ENCODE measurements at places on chromosomes 5 and 9. TPM values are rescaled to one million over a fixed set of nuclear protein-coding genes. Genes with fewer than 3 reads are reported as not detected.

The FBP2 gene
- total RNA-seq = not detected

The EFNA5 gene
- 30.5 TPM for total RNA-seq

The EDIL3 gene
- 17.6 TPM for total RNA-seq

The SH3TC2 gene
- total RNA-seq = 0.33 TPM

The NEURL1B gene
- total RNA-seq = 5.3 TPM

The ZFP37 gene
- 1.1 TPM for total RNA-seq

The PHF24 gene
- 0.08 TPM for total RNA-seq

The PCDHA9 gene
- 0.21 TPM for total RNA-seq

The BTNL8 gene
- total RNA-seq = not detected

The MYOT gene
- not detected for total RNA-seq

The IL5 gene
- not detected for total RNA-seq

The KLF9 gene
- 0.95 TPM for total RNA-seq

The NMUR2 gene
- total RNA-seq = not detected

The IL7R gene
- total RNA-seq = 0.90 TPM

GRCh38 chr5:56995596-56995995 lies 43.7 kb upstream of the MIER3 start:
- no peak for DNase-seq

GRCh38 chr5:134118212-134118835 lies 3.8 kb downstream of the TCF7 start:
- no peak for DNase-seq

GRCh38 chr5:36593867-36594266 lies 12.5 kb upstream of the SLC1A3 start:
- no peak for DNase-seq

GRCh38 chr9:100426189-100426529 lies 784 bp upstream of the MSANTD3 start:
- DNase-seq = no peak

DNA sequence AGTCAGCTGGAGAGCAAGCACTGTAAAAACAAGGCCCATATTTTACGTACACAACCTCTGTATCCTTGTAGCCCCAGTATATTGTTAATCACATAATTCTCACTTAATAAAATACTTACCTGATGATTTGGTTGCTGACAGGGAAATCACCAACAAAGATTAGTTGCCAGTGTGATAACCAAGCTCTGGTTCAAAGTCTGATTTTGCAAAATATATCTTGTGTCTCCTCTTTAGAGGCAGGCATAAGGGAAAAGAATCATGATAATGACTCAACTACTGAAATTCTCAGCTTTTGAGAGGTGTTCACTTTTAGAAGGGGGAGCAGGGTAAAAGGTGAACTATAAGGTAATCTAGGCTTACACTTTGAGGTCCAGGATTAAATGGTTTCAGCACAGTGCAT lies 351.1 kb upstream of the CD180 start:
- DNase-seq = no peak

DNA sequence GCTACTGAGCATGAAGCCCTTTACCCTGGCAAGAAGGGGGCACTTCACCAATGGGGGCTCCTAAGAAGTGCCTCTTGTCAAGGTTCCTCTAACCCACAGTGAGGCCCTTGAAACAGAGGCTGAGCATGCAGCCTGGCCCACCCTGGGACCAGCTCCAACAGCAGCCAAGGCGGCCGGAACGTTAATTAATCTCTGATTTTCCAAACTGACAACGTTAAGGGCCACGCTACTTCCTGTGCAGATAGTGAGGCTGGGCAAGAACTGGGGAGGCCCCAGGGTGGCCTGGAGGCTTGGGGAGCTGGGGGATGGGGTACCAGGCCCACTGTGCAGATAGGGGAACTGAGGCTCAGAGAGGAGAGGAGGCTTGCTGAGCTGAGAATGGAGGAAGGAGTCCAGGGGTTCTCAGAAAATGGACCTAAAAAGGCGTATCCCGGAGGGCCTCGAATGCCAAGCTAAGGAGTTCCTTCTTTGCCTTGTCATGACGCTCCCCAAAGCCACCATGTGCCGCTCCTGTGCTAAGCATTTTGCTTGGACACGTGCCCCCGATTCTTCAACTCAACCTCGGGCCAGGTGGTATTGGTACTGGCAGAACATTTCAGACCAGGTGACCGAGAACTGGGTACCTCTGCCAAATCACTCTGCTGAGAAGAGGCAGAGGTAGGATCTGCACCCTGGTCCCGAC lies 72.0 kb upstream of the STXBP1 start:
- DNase-seq = no peak

- DNase-seq = no peak
These were observed 15.0 kb downstream of the ICE1 start for GRCh38 chr5:5437227-5438172.

DNA sequence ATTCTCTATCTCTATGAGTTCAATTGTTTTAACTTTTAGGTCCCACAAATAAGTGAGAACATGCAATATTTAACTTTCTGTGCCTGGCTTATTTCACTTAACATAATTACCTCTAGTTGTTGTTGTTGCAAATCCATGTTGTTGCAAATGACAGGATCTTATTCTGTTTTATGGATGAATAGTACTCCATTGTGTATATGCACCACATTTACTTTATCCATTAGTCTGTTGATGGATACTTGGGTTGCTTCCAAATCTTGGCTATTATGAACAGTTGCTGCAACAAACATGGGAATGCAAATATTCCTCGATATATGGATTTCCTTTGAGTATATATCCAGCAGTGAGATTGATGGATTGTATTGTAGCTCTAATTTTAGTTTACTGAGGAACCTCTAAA lies 36.3 kb downstream of the MEGF9 start:
- no peak for DNase-seq

DNA sequence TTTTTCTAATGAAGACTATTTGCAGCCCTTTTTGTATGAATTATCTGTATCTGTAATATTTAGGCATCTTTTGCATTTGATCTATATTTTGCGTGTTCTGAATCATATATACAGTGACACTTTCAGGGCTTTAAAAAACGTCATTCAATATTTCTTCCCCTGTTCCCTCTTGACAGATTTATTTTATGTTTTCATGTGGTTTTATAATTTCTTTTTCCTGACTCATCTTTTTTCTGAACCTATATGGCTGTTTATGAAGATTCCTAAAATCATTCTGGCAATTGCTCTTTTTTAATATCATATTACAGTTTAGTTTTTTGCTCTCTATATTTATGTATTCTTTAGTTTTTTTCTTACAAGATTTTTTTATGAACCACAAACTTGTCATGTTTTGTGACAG lies 67.6 kb downstream of the SMARCA2 start:
- DNase-seq = no peak

DNA sequence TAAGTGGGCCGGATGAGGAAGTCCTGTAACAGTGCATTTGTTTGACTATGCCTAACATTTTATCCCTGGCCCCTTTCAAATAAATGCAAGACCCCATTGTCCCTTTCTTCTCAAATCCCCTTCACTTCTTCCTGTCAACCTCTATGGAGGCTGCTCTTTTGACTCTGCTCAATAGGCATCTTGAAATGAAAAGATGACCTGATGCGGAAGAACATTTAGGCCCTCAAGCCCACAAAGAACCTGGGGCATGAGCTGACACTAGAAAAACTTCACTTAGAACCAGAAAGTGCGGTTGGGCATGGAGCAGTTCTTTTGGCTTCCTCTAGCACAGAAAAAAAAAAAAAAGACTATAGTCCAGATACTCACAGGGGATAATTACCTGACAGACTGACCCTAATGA lies 1434.7 kb upstream of the WWC1 start:
- no peak for DNase-seq

DNA sequence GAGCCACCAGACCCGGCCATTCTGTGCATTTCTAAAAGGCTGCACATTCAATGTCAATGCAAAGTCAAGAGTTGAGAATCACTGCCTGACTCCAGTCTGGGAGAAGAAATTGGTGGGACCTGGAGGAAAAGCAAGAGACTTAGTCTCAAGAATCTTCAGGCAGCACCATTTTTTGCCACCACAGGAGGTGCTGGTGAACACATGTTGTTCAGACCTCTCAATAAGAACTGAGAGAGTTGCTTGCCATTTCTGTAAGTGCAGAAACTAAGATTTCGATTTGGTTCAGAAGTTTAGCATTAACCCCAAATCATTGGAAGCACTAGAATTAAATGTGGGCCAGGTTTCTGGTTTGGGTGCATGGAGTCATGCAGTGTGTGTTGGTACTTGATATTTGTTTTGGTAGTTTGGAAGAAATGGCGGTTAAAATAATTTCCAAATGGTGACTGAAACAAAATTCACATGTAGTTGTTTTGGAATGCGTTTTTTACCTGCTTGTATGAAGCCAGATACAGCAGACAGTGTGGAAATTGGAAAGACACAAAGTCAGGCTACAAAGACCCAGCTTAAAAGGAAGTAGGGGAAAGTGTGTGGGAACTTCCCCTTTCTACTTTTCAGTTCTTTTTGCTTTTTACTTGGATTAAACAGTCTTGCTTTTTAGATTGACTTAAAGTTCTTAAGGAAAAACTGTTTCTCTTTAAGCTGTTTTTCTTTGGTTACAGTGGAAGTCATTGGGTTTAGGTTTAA lies 20.4 kb downstream of the PDE8B start:
- no peak for DNase-seq

- DNase-seq = no peak
These were observed 10.3 kb downstream of the CNOT8 start for GRCh38 chr5:154868702-154869101.

GRCh38 chr5:72451741-72452505 lies 55.3 kb downstream of the ZNF366 start:
- DNase-seq = no peak

GRCh38 chr5:55141945-55142690 lies 17.9 kb upstream of the GPX8 start:
- DNase-seq = no peak

GRCh38 chr9:124238546-124239140 lies 19.1 kb upstream of the NEK6 start:
- DNase-seq = no peak

GRCh38 chr9:36140086-36141084 lies 3.9 kb downstream of the GLIPR2 start:
- DNase-seq = no peak

DNA sequence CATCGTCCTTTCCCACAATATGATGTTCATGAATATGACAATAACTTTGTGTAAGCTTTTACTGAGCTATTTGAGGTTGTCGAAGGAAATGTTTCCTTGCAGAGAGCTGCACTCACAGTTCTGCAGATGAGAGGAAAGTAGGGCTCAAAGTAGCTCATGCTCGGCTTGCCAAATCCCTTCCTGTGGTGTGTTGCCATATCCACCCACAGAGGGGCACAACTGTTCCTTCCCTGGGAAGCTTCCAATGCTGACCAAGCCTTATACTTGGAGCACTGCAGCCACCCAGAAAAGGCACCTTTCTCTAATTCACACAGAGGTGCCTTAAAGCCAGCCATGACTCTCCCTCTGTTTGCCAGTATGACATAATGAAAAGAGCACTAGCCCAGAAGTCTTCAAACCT lies 390.3 kb downstream of the CAAP1 start:
- no peak for DNase-seq

DNA sequence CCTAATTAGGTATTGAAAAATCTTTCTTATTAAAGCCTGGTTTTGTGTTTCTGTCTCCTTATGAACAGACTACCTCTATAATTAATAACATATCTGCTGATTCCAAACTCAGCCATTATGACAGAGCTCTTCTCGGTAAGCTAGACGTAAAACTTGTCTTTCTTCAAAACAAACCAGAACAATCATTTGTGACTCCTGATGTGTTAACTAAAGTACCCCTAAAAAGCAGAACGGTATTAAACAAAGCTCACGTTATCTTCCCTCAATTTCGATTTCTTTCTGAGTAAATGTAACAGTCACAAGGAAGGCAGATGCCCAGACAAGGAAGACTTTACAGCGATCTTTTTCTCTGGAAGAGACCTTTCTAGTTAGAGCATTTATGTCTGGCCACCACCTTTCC lies 1.8 kb downstream of the SEMA5A start:
- DNase-seq = no peak

- DNase-seq = no peak
These were observed 278.0 kb downstream of the CETN3 start for GRCh38 chr5:90131383-90132133.

- DNase-seq = no peak
These were observed 24.9 kb downstream of the FRMPD1 start for GRCh38 chr9:37675661-37676060.

DNA sequence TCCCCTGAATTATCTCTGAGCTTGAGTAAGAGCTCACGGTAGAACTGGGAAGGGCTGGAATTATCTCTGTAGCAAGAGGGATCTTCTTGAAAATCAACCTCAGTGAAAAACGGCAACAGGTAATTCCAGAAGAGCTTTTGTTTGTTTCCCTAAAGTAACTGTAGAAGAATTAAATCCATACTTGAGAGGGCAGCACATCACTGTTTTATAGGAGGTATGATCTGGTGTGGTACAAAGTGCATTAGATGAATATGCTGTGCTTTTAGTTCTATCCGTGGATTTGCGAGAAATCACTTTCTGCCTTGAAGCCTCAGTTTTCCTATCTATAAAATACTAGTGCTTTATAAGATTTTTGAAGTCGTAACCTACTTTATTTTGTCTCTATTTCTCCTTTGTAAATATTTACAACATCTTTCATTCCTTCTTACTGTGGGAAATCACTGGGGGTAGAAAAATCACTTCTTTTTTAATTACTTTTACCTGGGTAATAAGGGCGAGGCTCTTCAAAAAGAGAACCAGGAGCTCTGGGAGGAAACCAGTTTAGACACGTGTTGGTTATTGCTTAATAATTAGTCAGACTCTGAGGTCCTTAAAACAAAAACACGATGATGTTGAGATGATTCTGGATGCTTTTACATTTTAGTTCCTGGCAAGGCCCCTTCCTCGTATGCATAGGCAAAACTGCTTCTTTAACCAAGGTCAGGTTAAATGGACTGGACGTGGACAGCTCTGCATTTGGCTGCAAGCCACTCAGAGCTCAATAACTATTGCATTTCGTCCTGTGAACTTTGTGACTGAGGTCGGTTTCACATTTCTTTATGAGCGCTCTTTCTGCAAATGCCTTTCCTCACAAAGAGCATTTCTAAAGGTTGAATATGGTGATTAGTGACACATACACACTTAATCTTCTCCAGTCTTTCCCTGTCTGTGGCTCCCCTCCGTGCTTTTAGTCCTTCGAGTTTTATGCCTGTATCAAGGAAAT lies 376.1 kb downstream of the BRINP1 start:
- DNase-seq = no peak

- no peak for DNase-seq
These were observed 20.4 kb downstream of the BDP1 start for GRCh38 chr5:71475788-71476384.

DNA sequence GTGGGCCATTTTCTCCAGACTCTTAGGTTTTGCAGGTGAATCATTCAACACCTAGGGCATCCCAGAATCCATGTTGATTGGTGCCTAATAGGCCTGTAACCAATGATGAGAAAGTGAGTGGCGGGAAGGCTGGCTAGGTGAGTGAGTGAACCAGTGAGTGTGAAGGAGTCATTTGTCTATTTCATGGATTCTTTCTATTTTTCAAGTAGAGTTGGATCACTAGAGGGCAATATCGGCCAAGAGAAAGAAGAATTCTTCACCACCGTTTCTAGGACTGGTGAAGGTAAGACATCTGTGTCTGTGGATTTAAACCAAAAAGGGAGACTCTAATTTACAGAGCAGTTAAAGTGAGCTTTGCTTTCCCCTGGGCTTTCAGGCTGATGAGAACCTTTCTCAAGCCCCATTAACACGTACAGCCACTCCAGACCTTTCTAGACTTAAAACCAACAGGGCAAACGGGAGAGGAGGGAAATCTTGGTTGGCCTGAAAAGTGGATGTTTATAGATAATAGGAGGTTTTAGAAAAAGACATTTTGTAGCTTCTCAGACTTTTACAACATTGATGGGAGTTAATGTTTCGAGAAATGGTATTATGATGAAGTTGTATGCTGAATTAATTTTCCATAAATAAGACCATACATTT lies 114.3 kb upstream of the IL12B start:
- peak; percentile 76 for DNase-seq

- no peak for DNase-seq
These were observed 96.9 kb downstream of the MED27 start for GRCh38 chr9:131982671-131983239.

GRCh38 chr5:94849324-94849723 lies 230.9 kb downstream of the SLF1 start:
- DNase-seq = no peak
